ENCODE measurements at places on chromosomes 3 and 15.

DNA sequence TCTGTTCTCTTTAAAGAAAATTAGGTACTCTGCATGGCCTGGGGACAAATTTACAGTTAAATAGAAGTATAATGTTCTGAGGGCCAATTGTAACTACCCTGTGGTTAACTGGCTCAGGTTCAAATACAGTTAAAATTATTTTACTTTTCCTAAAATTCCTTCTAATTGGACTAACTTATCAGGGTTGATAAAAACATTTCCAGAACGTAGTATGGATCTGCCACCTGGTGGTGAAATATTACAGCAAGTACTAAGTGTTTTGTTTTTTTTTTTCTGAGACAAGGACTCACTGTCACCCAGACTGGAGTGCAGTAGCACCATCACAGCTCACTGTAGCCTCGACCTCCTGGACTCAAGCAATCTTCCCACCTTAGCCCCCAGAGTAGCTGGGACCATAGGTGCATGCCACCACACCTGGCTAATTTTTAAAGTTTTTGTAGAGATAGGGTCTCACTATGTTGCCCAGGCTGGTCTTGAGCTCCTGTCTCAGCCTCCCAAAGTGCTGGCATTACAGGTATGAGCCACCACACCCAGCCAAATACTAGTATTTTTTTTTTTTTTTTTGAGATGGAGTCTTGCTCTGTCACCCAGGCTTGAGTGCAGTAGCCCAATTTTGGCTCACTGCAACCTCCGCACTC, 29.2 kb downstream of the NEO1 start:
- DNase-seq = no peak

DNA sequence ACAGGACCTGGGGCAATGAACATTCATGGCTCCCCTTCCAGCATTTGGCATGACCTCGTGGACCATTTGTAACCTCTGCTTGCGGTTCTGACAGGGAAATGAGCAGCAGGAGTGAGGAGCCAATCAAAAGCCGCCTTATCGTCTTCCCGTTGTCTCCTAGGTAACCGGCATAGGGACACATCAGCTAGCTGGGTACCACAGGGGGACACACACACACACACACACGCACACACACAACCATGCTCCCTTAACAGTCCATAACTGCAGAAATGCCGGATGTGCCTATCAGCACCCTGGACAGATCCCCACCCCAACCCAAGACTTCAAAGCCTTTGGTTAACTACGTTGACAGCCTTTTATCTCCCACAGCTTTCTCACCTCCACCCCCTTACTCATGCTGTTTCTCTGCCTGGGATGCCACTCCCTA, 53.4 kb upstream of the CCDC174 start:
- DNase-seq = no peak

GRCh38 chr15:66786708-66787488, 84.9 kb downstream of the SMAD6 start:
- no peak for DNase-seq

- DNase-seq = no peak
These were observed 504.9 kb downstream of the TBL1XR1 start for GRCh38 chr3:176692199-176692965.

GRCh38 chr15:63860155-63860554, 26.4 kb upstream of the HERC1 start:
- DNase-seq = no peak

DNA sequence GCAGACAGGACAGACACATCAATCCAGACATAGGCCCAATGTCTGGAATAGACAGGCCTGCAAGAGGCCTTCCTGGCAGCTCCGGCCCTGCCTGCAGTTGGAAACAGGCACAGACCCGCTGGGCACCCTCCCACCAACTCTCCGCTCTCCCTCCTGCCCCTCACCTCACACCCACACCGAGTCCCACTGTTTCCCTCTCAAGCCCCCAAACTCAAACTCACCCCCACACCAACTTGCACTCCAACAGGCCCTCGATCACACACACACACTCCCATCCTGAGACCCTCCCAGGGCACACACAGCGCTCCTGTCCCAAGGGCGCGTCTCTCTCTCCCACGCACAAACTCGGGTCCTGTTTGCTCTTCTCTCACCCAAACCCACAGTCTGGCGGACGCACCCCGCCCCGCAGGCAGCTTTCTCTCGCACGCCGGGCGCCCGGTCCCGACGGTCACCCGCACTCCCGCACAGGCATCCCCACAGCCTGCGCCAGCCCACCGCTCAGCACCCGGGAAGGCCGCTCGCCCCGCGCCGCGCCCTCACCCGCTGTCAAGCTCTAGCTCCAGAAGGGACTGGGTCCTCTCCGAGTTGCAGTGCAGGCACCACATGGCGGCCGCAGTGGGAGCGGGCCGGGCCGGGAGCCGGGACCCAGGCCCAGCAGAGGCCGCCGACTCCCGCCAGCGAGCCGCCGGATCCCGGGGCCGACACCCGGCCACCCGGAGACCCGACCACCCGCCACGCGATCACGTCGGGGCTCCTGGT, 106.2 kb downstream of the IQSEC1 start:
- no peak for DNase-seq

DNA sequence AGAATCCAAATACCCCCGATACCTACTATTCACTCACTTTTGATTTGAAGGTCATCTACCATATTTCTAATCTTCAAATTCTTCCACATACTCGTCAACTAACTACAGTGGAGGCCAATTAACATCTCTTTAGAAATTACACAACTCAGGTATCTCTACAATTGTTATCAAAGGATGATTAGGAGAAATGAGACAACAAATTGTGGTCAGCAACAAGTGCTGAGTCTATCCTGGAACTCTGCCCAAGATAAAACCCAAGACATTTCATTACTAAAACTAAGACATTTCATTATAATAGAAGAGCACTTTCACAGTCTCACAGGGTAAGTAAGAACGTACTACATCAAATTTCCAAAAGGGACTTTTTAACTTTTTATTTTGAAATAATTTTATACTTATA, 100.0 kb downstream of the TBC1D5 start:
- no peak for DNase-seq

DNA sequence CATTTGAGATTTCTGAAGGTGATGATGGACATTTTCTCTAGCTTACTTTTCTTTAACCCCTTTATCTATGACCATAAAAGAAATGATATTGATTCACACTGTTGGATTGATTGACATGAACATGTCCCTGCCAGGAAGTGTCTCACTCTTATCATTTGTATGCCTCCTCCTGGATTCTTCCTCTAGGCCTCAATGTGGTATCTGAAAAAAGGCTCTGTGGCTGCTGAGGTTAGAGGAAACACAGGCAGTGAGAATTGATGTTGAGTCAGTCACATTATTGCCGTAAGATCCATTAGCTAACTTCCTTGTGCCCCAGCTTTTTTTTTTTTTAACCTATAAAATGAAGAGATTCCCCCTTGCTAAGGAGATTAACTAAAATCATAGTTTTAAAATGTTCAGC, 8.0 kb upstream of the THRB start:
- DNase-seq = no peak

GRCh38 chr3:138362538-138362937, 14.2 kb downstream of the MRAS start:
- no peak for DNase-seq

DNA sequence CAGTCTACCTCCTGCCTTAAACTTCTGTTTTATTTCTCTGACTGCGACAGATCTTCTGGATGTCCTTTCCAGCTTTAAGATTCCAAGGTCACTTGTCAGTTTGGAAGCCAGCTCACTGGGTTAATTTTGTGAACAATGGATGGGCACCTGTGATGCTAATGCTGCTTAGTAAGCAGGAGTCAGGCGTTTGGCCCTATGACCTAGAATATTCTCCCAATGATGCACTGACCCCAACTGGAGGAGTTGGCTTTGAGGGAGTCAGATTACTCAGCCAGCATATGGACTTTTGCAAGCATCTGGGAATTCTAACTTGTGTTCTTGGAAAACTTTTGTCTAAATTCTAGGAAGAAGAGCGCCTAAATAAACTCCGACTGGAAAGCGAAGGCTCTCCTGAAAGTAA, 28.1 kb downstream of the HACD3 start:
- no peak for DNase-seq

DNA sequence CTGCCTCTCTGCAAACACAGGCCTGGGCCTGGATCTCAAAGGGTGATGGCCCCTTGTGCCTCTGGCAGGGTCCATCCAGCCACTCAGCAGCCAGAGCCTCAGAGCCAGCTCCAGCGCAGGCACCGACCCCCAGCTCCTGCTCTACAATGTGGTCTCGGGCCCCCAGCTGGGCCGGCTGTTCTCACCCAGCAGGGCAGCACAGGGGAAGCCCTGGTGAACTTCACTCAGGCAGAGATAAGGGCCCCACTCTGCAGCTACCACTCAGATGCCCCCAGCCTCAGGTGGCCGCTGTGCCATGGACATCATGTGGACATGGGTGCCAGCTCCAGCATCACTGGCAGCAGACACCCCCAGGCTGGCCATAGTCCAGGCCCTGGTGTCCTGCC, 173.1 kb downstream of the TBC1D2B start:
- DNase-seq = no peak

GRCh38 chr15:74608786-74609185, 6.8 kb upstream of the CLK3 start:
- no peak for DNase-seq

DNA sequence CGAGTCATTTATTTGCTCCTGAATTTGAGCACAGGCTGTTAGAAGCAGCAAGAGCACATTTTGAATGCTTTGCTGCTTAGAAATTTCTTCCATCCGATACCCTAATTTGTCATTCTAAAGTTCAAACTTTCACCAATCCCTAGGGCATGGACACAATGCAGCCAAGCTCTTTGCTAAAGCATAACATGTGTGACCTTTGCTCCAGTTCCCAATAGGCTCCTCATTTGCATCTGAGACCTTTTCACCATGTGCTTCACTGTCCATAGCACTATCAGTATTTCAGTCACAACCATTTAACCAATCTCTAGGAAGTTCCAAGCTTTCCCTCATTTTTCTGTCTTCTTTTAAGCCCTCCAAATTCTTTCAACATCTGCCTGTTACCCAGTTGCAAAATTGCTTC, 1333.1 kb downstream of the SI start:
- DNase-seq = no peak

DNA sequence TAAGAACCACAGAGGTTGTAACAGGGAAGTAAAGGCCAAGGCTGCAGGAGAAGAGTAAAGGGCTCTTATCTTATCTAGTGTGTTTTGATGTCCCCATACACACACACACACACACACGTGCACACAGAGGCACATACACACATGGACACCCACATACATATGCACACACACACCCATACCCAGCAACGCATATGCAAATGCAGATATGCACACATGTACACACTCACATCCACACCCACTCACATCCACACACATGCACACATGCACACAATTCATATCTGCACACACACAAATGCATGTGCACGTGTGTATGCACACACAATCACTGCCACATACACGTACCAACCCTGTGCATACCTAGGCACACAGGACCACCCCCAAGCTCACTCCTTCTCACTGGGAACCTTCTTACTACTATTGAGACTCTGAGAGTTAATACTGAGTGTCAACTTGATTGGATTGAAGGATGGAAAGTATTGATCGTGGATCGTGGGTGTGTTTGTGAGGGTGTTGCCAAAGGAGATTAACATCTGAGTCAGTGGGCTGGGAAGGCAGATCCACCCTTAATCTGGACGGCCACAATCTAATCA, 99.0 kb upstream of the AKAP13 start:
- DNase-seq = no peak

GRCh38 chr15:79644091-79644490, 212.0 kb downstream of the MINAR1 start:
- DNase-seq = no peak

DNA sequence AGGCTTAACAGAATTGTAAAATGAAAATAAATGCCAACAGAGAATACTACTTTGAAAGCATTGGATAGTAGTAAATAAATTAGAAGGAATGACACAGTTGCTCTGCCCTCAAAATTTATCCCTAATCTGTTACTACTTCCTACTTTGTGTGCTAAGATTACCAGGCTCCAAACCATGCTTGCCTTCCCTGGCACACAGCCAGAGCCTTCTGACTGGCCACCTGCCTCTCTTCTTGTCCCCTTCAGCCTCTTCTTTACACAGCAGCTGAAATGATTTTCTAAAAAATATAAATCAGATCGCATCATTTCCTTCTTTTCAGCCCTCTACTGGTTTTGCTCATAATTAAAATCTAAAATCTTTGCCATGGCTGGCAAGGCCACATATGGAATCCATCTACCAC, 334.1 kb downstream of the FHIT start:
- DNase-seq = peak; percentile 28

- no peak for DNase-seq
These were observed 699.6 kb downstream of the MCTP2 start for GRCh38 chr15:94930960-94931359.

GRCh38 chr3:108605028-108605427, 15.5 kb downstream of the DZIP3 start:
- DNase-seq = no peak

DNA sequence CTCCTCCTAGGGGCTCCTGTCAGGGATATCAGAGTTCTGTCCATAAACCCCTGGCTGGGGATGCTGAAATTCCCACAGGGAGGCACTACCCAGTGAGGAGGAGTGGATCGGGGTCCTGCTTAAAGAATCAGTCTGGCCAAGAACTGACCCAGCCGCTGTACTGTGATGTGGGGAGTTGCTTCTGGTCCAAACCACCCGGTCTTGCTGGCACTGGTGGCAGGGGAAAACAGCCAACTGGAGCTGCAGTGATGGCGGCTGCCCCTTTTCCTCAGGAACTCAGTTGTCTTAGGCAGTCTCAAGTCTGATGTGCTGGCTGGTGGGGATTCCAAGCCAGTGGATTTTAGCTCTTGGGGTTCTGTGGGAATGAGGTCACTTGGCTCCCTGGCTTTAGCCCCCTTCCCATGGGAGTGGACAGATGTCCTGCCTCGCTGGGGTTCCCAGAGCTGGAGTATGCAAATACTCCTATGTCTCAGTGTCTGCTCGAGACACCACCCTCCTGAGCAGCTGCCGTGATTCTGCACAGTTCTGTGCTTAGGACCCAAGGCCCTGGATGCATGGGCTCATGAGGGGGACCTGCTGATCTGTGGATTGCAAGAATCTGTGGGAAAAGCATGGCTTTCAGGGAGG, 97.1 kb downstream of the SLC25A26 start:
- DNase-seq = no peak

GRCh38 chr15:57611123-57611522, 19.4 kb downstream of the MYZAP start:
- DNase-seq = no peak

GRCh38 chr15:41512940-41513505, 604 bp downstream of the LTK start:
- no peak for DNase-seq

DNA sequence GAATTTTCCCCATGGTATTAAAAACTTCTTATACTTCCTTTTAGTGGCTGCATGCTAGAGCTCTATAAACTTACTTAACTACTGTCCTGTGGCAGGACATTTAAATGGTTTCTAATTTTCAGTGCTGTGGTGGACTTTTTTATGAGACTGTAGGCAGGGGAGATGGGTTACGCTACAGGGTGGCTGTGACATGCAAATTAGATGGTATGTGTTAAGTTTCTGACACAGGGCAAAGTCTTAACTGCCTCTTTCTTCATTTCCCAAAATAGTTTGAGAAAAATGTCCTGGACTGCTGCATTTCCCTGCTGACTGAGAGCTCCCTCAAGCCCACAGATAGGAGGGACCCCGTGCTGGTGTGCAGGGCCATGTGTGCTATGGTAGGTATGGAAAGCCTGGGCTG, 22.0 kb downstream of the TGM4 start:
- no peak for DNase-seq

GRCh38 chr15:40714144-40714543, 19.2 kb downstream of the RAD51 start:
- no peak for DNase-seq

- no peak for DNase-seq
These were observed 22.7 kb downstream of the IRAK2 start for GRCh38 chr3:10187290-10187876.

- DNase-seq = no peak
These were observed 18.2 kb upstream of the ADCY5 start for GRCh38 chr3:123467046-123467445.

All from NCI-H2029 treated with DMSO at 0.1 percent for 48 hours (cell line).